ENCODE measurements at places on chromosomes 16 and 17. TPM values are rescaled to one million over a fixed set of nuclear protein-coding genes. Genes with fewer than 3 reads are reported as not detected.

DNA sequence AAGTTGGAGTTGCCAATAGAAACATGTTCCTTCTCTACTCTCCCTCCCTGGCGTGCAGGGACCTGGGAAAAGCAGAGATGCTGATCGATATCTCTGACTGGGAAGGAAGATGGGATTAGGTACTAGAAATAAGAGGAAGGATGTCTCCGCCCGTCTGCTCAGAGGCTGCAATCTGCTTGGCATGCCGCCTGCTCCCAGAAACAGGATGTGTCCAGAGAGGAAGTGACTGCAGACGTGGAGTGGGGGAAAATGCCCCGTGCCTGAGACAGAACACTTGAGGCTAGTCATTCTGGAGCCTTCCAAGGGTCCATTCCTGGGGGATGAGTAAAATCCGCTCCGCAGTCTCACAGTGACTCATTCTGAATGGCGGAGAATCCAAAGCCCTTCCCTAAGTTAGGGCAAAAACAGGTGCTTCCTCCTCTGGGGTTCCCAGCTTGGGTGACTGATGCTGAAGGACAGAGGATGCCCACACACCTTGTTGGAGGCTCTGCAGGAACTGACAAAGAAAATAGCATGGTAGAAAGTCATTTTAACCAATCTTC lies 45.0 kb upstream of the SMURF2 start:
- peak; percentile 74 for DNase-seq

GRCh38 chr16:71675380-71675779 lies 49.1 kb downstream of the PHLPP2 start:
- no peak for DNase-seq

DNA sequence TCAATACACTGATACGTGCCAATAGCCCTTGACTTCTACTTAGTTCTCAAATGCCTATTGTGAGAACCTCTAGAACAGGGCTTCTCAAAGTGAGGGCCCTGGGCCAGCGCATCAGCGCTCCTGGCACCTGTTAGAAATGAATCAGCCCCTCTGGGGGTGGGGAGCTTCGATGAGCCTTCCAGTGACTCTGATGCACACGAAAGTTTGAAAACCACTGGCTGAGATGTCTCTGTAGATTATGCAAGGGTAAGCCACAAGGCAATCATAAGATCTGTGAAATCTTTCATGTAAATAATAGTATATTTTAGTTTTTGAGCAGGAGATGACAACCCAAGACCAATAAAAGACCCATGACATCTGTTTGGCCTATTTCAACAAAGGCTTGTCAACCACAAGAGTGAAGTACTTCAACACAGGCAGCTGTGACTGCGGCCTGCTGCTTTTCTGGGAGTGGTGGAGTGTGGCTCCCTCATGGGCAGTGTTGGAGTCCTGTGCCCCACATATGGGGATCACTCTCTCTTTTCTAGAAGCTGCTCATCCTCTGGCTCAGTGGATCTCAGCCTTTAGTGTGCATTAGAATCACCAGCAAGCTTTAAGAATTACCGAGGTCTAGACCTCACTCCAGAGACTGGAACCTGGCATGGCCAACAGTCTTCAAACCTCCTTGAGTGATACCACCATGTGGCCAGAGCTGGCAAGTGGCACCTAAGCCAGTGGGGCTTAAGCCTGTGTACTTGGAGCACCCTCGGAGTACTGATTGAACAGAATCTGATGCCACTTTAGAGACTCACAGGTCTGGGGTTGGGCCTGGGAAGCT lies 5.8 kb downstream of the MTHFSD start:
- DNase-seq = no peak

DNA sequence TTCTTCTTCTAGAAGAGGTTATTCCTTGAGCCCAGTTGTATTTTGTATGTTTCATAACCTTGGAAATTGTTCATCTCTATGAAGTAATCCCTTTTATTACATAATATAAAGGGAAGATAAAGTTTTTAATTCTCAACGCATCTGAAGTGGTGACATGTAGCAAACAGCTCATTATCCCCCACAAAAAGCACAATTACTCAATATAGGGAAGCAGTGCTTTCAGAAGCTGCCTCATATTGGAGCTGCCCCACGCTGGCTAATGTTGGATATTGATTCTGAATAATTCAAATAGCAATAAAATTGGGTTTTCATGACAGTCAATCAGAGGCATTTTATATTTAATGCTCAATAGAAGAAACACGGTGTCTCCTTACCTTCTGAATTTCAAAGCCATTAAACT lies 604.3 kb upstream of the RBFOX1 start:
- no peak for DNase-seq

- no peak for DNase-seq
These were observed 11.2 kb downstream of the KLHL10 start for GRCh38 chr17:41848788-41849187.

CD300H gene
- polyA plus RNA-seq = not detected

Measured in SK-N-SH (cell line).